Hematopoietic multipotent progenitor cell (in vitro differentiated cells): ENCODE measurements at places on chromosomes 5 and 9.

- DNase-seq: no peak
These were observed 4.0 kb downstream of the DNM1 start for GRCh38 chr9:128206916-128207910.

DNA sequence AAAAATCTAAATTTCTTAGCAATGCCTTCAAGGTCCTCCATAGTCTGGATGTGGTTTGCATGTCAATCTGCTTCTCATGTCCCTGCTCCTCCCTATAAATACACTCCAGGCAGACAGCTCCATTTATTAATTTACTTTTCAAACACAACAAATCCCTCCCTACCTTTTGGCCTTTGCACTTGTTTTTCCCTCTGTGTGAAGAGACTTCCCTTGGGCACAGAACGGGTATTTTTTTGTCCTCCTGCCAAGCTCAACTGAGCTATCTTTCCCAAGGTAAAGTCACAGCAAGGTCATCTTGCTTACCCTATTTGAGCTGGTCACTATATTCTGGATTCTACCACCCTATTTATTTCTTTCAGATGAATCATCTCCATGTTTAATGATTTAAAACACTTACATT lies 159.6 kb upstream of the ANKH start:
- DNase-seq: no peak

- DNase-seq: no peak
These were observed 1174.0 kb downstream of the MAT2B start for GRCh38 chr5:164679461-164679860.

- no peak for DNase-seq
These were observed 239.0 kb upstream of the ST8SIA4 start for GRCh38 chr5:101142102-101142501.

GRCh38 chr9:886886-887285 lies 45.4 kb downstream of the DMRT1 start:
- DNase-seq: no peak

DNA sequence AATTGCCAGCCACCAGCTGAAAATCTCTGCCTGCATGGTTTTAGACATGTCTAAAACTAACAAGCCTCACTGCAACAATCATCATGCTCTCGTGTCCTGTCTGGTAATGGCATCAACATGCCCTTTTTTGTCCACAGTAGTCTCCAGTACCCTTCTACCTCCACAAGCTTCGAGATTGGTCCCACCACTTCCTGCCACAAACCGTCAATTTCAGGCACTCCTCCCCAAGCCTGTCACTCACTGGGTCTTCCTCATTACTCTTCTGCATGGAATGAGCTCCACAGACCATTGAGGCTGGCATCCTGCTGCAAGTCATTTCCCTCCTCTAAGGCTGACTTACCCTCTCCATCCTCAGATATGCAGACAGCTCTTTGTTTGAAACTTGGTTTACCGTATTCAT lies 9.0 kb downstream of the LPAR1 start:
- no peak for DNase-seq

DNA sequence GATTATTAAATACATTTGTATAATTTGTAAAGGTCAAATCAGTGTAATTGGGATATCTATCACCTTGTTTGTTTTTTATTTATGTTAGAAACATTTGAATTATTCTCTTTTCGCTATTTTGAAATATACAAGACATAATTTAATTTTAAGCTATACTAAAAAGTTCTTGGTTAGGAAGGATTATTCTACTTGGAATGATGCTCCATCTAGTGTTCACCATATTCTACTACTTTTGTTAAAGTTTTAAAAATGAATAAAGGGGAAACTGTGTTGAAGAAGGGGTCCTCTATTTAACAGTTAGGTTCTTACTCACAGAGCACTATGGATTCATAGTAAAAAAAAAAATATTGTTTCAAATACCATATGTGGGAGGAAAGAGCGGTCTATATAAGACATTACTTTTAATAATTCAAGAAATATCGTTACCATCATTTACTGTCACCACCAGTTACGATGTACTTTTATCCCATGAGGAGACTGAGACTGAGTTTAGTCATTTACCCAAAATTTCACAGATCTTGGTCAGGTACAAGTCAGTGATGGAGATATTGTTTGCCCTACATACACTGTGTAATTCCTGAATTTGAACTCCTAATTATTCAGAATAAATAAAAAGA lies 6.3 kb upstream of the STOM start:
- DNase-seq: no peak

DNA sequence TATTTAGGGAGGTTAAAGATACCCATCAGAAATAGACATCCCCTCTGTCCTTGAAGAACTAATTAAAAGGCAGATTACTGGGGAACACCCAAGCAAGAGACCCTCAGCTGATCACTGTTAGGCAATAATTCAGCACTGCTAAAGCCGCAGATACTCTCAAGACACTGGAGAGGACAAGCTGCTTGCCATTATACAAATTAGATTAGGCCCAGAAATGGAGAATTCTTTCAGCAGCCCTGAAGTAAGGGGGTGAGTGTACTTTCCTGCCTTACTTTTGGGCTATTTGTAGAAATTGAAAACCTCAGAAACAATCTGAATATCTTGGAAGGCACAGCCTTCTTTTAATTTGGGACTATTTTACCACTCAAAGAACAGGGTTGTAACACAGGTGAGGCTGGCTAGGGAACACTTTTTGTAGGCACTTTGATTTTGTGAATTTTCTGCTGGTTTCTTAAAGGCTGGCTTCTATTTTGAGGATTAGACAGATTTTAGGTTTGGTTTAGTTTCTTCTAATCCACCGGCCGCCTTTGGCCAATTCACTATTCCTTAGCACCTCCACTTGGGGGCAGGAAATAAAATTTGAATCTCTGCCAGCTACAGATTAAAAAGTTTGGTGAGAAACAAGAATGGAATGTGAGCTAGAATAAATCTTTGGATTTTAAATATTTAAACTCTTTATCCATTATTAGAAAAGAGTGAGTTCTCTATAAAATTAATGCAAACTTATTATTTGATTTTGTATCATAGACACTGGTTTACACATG lies 106.0 kb downstream of the SMARCA2 start:
- DNase-seq: no peak

GRCh38 chr9:115930472-115930871 lies 223.1 kb upstream of the PAPPA start:
- DNase-seq: no peak
